Activated T-cell treated with anti-CD3 and anti-CD28 coated beads, Interleukin-2, amount 50 U/mL, for 24 hours (primary cell): ENCODE measurements at places on chromosomes 6 and 20.

DNA sequence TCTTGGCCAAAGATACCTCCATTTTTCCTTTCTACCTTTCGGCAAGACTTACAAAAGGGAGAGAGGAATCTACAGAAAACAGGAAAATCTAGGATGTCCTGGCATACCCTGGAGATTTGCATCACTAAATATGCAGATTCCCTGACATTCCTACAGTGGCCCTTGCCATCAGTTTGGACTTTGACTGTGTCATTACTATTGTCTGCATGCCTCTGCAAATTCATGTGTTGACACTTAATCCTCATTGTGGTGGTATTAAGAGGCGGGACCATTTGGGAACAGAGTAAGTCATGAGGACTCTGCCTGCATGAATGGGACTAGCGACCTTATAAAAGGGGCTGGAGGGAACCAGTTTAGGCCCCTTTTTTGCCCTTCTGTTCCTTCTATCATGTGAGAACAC is 50.5 kb upstream of the DTNBP1 start:
- no peak for DNase-seq

DNA sequence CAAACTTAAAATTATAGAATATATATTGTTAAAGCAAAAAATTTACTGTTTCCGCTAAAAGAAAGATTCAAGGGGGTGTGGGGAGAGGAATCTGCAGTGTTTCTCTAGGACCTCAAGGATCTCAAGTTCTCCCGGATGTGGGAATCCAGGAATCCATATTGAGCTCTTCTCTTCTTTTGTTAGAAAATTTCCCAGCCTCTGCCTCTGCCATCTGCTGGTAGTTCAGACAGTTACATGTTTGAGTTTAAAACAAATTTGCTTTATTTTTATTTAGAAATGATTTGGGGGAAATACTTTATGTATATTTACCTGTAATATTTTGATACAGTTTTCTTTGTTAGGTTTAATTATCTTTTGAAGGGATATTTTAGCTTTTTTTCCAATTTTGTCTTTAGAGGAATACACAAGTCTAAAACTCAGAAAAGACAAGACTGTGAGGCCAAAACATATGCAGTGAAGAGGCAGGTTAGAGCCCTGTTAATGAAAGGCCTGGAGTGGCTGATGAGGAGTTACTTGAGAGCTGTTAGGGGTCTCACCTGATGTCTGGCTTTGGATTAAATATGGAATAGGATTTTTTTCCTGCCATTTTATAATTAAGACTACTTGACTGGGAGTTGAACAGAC is 268.8 kb downstream of the ARID1B start:
- no peak for DNase-seq

DNA sequence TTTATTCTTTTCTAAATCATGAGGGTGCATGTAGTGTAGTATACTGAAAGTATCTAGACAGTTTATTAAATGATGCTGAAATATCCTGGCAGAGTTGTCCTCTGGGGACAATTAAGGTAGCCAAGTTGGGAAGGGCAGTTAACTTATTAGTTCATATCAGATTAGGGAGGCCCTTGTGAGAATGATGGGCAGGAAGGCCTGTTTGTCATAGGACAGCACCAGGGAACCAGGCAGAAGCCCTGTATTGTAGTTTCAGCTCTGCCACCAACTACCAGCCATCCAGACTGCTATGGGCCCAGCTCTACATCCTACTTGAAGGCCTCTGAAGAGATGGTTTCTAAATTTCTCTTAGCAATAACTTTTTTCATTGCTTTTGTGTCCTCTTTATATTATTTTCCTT is 4.0 kb downstream of the MYLIP start:
- no peak for DNase-seq

GRCh38 chr20:33656783-33657703 is 5.1 kb upstream of the C20orf144 start:
- DNase-seq = no peak

DNA sequence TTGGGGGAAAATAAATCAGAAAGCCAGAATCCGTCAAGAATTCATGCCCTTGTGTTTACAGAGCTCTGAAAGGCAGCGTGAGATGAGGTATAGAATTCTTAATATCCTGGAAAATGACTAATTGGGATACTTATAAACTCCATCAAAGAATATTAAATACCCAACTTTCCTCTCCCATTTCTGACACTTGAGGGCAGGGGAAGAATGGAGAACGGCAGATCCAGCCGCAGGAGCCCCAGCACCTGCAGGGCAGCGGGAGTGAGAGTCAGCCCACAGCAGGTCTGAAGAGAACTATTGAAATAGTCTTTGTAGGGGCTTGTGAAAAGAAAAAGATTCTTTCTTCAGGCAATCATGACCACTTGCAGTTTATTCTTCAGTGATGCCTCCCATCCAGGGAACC is 107.2 kb downstream of the AGPAT4 start:
- DNase-seq = no peak

DNA sequence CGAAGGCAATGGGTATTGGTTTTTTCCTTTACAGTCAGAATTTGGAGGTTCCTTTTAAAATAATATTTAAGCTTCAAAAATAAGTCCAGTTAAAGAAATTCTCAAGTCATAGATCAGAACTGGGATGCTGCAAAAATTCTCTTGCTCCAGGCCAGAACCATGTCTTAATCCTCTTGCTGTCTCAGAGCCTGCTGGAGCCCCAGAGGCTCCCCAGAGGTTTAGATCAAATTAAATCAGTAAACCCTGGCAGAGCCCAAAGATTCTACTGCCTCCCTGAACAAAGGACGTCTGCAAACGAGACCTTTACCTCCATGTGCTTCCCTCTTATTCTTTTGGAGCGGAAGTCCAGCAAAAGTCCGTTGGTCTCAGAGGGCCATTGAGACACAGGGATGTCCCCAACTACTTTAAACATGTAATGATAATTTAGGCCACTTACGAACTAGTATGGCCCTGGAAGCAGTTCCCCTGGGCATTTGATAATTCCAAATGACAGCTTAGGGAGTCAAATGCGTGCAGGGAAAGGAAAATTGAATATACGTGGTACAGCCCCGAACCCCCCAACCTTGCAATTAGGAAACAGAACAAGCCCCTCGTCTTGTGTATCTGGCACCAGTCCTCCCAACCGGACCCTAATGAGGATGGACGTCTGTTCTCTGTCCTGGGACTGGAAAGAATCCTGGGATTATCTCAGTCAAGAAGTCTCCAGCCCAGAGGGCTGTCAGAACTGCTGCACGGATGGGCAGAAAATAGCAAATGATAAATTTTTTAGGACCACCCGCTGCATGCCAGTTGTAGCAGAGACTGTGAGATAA is 31.5 kb downstream of the SULF2 start:
- no peak for DNase-seq

- DNase-seq = no peak
Observed at GRCh38 chr6:76247527-76247926, 175.1 kb upstream of the IMPG1 start.

GRCh38 chr20:51037532-51038115 is 14.7 kb upstream of the KCNG1 start:
- DNase-seq = no peak

DNA sequence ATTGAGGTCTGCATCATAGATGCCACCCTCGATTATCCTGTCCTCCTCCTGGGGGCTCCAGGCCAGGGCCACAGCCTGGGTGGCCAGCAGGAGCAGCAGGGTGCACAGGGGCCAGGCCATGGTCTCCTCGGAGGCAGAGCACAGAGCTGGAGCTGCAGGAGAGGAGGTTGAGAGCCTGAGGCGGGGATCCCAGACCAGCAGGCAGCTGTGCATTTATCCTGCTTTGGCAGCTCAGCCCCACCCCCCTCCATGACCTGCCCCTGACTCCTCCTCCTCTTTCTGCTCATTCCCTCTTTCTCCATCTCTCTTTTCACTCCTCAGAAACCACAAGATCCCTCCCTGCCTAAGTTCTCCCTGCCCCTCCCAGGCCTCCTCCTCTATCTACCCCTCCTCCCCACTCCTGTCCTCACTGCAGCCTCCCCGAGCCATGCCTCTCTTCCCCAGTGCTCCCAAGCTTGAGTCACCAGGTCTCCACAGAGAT is at the start of gene CST2:
Gene CST2 (minus strand): TSS at position 189 of the 481 bp plus-strand sequence. CDS start 69 bp downstream, at position 120.
- no peak for DNase-seq

DNA sequence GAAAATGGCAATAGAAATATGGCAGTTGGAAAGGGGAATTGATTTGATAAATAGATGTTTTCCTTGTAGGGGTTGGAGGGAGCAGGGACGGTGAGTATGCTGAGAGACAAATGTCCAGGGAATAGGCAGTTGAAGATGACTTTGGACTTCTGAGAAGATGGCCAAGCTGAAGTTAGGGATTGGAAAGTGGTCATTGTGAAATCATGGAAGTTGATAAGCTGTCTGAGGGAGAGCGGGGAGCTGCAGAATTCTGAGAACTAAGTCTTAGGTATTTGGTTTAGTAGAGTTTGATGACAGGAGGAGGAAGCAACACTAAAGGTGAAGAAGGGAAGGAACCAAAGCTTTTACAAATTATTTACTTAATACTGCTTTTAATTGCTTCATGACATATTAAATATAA is 15.1 kb downstream of the NDUFAF5 start:
- no peak for DNase-seq

DNA sequence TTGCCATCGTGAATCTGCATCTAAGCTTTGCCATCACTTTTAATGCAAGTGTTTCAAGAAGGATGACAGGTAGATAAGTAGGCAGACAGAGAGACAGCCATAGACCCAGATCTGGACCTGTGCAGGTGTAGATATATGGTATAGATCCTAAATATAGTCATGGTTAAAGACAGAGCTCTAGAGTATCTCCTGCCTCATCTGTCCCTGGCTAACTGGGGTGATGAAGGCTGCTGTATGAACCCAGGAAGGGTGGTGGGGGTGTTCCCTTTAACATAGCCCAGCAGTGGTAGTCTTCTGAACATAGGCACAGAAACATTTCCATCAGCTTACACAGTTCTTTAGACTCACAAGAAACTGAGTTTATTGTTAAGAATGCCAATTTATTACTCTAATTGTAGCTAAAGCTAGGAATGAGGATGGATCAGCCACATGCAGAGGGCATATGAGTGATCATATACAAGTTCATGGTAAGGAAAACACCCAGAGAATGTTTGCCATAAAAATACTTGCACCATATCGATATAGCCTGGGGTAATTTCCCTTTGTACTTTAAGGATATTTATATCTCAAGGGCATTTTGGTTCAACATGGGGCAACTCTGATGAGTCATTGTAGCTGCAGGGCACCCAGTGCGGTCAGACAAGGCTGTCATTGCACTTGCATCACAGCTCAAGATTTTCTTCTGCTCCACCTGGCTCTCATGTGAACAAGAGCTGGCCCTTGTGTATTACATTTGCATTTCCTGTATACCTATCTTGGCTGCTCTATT is 587.2 kb downstream of the EPM2A start:
- no peak for DNase-seq

DNA sequence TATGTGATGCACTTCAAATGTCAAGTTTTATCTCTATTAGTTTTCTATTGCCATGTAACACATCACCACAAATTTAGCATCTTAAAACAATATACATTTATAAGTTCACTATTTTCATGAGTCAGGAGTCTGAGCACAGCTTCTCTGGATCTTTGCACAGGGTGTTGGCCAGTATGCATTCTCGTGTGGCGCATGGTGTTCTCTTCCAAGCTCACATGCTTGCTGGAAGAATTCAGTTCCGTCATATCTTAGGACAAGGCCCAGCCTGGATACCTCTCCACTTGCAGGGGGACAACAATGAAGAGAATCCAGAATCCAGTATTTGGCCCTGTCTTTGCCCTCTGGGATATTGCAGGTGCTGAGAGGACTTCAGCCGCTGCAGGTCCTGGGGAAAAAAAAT is 51.0 kb upstream of the ECI2 start:
- no peak for DNase-seq

DNA sequence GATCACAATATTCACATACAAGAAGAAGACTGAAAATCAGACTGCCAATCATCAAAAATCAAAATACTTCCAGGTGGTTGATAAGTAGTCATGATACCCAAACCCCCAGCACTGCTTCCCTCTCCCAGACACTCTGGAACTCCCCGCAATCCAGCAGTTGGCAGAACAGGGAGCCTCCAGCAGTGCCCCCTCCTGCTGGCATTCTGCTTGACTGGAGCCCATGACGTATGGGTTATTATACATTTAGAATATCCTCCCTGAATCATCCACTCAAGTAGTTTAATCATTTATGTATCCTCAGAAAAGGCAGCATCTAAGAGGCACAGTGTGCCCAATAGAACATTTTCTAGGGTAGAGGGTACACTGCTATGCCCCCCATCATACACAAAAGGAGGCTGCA is 9.3 kb upstream of the OGFRL1 start:
- DNase-seq = no peak

GRCh38 chr6:132003516-132004178 is 52.5 kb upstream of the CCN2 start:
- no peak for DNase-seq

DNA sequence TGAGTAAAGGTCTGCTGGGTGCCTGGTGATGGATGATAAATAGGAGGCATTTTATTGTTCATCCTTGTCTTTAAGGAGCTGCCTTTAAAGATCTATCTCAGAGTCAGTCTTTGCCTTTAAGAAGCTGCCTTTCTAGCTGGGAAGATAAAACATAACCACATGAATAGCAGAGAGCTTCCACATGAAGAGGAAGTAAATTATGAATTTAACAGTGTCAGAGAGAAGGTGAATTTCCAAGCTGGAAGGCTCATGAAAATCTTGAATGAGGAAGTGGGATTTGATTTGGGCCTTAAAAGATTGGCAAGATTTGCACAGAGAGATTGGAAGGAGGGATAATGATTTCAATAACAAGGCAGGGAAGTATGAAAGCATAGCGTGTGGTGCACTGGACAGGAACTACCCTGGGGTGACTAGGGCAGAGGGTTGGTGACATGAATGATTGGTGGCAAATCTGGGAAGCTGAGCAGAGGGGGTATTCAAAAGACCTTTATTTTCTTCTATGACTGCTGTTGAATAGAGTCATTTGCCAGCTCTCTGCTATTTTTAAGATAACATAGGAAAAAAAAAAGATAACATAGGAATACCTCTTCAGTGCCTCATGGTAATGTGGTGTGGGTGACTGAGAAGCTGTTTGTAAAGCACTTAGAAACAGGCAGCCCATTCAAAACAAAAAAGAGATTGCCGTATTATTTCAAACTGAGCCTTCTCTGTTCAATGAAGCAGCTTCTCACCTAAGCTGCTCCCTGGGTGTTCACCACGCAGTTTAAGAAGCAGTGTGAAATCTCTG is 591.6 kb downstream of the PKHD1 start:
- no peak for DNase-seq

- no peak for DNase-seq
Observed at GRCh38 chr6:41063884-41064285, 8.3 kb downstream of the OARD1 start.

GRCh38 chr6:159716247-159717096 is 10.8 kb upstream of the WTAP start:
- no peak for DNase-seq
